Activated B cell treated with CpG ODN at 0.5 μM for 24 hours (primary cell): ENCODE measurements at places on chromosomes 2 and 18. TPM values are rescaled to one million over a fixed set of nuclear protein-coding genes. Genes with fewer than 3 reads are reported as not detected.

Gene MAPK4
- total RNA-seq: not detected in 2 replicates

DNA sequence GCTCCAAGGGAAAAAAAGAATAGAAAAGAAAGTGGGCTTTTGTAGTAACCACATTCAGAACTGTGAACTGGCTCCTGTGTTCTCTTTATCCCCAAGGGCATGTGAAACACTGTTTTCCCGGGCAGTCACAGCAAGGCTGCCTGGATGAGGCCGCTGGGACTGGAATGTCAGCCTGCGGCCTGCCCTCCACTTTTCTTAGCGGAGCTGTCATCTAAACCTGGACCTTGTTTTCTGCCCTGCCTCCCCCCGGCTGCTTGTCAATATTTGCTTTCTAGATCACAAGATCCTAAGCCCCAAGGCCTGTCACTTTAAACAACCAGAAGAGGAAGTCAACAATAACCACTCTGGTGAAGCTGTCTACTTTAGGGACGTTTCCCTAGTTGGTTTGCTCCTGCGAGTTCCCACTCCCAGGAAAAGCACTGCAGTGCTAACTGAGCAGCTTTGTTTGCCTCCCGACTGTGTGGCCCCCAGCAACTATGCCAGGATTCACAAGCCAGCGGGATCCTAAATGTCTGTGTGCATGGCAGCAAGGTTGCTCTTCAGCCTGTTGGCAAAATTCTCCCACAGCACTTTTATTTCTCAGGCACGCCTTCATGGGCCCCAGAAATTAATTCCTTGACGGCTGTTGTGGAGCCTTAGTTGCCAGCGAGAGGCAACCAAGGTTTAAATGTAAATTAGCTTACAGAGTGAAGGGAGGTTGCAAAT, 30.6 kb downstream of the SOWAHC start:
- no peak overlapping the region for H3K27ac ChIP-seq
- no peaks in the 10 kb centered on the region for H3K4me1 ChIP-seq
- no peaks in the 10 kb centered on the region for H3K36me3 ChIP-seq

- no peaks in the 10 kb centered on the region for H3K27me3 ChIP-seq
- H3K36me3 ChIP-seq: no peaks in the 10 kb centered on the region
- DNase-seq: no peak
- H3K4me3 ChIP-seq: no peak overlapping the region
- H3K27ac ChIP-seq: no peak overlapping the region
Measured at GRCh38 chr2:200274116-200275075, 32.1 kb upstream of the SPATS2L start.

GRCh38 chr2:19744456-19745199, 157.2 kb downstream of the TTC32 start:
- no peaks in the 10 kb centered on the region for H3K36me3 ChIP-seq
- no peaks in the 10 kb centered on the region for H3K4me1 ChIP-seq
- no peaks in the 10 kb centered on the region for H3K27me3 ChIP-seq
- no peak overlapping the region for H3K4me3 ChIP-seq
- DNase-seq: no peak

- H3K36me3 ChIP-seq: peaks cover 20% of the 10 kb centered on the region
- peak overlapping the region; percentile 88 for H3K4me3 ChIP-seq
- no peaks in the 10 kb centered on the region for H3K27me3 ChIP-seq
- H3K4me1 ChIP-seq: peaks cover 37% of the 10 kb centered on the region
- H3K27ac ChIP-seq: peak overlapping the region; percentile 95
Measured at GRCh38 chr2:60556576-60557485, 3.4 kb upstream of the BCL11A start.

Gene GNAL
- total RNA-seq: 0.22 TPM in 1 of 2 replicates, not detected in the other
